ENCODE measurements at places on chromosomes 1 and 21.

GRCh38 chr1:94611681-94612475 is 70.3 kb upstream of the F3 start:
- no peak for DNase-seq

DNA sequence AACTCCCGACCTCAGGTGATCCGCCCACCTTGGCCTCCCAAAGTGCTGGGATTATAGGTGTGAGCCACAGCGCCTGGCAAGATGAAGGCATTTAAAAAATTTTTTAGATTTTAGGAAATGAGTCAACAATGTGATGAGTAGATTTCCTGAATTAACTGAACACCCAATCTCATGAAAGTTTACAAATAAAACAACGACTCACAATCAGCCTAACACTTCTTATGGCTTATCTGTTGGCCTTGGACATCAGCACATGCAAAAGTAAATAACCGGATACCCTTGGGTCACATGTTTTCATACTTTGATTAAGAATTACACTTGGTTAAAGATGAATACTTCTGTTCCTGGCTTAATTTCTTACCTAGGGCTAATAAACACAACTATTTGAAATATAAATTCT is 3.0 kb downstream of the GNG12 start:
- DNase-seq, result no peak

DNA sequence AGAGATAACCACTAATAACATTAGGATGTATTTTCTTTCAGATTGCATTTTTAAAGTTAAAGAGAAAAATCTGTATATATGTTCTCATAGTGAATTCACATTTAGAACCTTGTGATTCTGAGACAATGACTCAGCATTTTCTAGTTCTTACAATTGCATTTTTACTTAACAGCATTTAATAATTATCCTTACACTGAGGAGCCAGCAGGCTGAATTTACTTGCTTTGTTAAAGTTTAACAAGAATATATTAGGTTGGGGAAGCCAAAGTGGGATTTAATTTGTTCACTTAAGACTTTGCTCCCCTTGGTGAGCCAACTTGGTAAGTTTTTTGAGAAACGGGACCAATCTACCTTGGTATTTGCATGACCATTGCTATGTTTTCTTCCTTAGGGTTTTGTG is 4.5 kb downstream of the PATJ start:
- no peak for DNase-seq

- DNase-seq, result no peak
These were observed 181.0 kb upstream of the JUN start for GRCh38 chr1:58964880-58965279.

DNA sequence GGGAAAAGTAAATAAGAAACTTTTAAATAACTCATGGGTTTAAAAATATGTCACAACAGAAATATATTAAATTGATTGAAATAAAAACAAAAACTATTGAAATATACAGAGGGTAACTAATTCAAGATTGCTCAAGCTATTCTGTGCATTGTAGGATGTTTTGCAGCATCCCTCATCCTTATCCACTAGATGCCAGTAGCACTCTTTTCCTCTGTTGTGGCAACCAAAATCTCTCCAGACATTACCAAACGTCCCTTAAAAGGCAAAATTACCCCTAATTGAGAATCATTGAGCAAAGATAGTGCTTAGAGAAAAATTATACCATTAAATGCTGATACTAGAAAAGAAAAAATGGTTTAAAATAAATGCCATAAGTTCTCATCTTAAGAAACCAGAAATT is 682.6 kb downstream of the RWDD3 start:
- DNase-seq, result no peak

GRCh38 chr1:183840140-183840539 is 35.2 kb downstream of the RGL1 start:
- no peak for DNase-seq

DNA sequence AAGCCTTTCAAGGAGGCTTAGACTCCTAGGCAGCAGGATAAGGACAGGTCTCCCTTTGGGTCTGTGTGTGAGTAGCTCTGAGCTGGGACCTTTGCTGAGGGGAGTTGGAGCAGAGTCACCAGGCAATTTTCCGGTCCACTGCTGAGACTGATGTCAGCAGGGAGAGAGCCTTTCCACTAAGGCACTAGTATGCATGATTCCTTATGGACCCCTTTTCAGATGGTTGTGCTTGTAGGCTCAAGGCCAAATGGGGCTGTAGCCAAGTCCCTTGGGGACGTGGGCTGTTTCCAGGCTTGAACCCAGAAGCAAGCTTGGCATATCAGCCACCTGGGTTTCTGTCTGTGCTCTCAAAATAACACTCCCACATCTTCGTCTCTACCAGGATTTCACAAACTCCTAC is 73.0 kb downstream of the CCDC18 start:
- DNase-seq, result no peak

GRCh38 chr21:37551331-37551992 is 184.9 kb downstream of the DYRK1A start:
- DNase-seq, result no peak

DNA sequence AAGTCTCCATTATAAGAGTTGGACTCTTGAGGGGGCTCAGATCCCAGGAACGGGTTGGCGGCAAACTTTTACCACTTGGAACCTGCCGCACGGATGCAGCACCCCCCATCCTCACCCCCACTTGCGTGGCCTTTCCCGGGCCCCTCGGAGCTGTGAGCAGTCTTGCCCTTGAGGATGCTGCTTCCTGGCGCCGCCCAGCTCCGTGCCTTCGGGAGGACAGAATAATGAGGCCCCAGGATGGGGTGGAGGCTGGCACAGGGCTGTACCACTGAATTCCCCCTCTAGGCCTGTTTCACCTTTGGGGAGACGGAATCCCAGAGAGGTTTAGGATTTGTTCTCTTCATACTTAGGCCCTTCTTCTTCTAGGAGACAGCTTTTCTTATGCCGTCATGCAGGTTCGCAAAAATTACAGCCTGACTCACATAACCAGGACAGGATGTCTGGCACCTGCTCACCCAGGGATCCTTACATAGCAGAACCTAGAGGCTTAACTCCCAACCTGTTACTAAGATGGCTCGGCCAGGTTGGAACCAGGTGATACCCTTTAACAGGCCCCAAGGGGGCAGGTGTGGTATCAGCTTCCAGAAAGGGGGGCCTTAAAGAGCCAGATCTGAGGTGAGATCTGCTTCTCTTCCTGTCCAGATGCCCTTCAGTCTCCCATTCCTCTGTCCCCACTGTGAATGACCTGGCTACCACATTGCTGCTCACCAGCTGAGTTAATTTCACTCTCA is 1.5 kb downstream of the TRNP1 start:
- DNase-seq, result no peak

GRCh38 chr1:9910076-9910422 is at the start of gene CTNNBIP1:
CTNNBIP1 (minus strand) TSS chr1:9910269; CDS start chr1:9872064, 38,205 bp downstream.
- no peak for DNase-seq

DNA sequence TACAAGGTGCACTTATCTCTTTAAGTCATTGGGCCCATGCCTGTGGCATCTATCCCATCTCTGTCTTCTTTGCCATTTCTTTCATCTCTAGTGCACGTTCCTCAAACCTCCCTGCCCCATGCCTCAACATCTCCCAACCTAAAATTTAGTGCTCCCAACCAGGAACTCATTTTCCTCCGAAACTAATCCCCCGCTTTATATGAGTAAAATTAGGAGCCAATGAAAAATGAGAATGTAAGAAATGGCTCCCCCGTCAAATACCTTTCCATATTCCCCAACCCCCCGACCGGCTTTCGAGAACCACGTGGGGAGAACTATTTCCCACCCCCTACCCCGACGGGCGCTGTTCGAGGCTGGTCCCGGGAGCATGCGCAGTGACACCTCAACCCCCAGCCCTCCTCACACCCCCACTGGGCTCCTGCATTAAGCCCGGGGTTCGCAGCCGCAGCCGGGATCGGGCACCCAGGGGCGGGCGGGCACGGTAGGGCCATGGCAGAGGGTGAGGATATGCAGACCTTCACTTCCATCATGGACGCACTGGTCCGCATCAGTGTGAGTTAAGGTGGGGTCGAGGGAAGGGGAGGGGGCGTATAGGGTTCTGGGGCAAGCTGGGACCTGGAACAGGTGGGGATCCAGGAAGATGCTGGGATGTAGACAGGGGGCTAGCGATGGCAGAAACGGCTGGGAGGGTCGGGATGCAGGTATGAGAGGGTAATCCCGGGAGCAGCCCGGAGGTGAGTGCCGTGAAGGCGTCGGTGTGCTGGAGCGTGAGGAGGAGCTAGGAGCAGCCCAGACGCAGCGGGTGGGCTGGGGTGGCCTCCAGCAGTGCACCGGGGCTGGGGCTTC is at the start of gene TRIM46:
Gene TRIM46 (plus strand): TSS at position 372 of the 846 bp plus-strand sequence. CDS start 118 bp downstream, at position 490.
- peak; percentile 95 for DNase-seq

- DNase-seq, result no peak
These were observed 65.4 kb downstream of the RPE65 start for GRCh38 chr1:68384321-68384813.

DNA sequence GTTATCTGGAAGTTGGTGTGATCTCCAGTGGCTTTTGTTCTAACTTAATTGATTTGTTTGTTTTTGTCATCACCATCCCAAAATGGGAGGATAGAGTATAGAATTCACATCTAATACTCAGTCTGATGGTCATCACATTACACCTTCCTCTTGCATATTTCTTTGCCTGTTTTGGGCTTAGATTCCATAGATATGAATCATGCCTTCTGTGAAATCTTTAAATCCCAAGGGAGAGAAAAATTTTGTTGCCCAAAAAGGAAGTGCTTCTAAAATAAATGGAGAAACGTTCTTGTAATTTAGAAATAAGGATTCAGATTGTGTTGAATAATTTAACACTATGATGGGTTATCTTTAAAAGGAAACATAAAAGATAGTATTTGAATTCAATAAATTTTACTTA is 446.0 kb upstream of the LRRC7 start:
- DNase-seq, result no peak

- no peak for DNase-seq
These were observed 51.2 kb downstream of the TCP10L start for GRCh38 chr21:32534113-32534512.

DNA sequence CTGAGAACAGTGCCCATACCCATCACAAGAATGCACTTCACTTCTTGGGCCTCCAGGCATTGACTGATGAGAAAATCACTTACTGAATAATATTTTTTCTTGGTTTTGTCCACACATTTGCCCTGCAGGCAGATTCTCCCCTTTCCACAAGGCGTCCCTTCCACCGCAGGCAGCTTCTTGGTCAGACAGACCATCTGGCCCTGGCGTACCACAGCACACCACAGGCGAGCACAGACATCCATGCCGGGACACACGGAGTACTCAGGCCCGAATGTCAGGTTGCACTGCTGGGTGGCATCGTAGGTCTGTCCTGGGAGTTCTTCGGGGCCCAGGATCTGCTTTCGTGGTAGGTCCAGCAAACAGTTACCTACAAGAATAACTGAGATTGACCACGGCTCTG is 32.5 kb downstream of the ADAMTS5 start:
- no peak for DNase-seq

- peak; percentile 0 for DNase-seq
These were observed 33.5 kb downstream of the TRIM11 start for GRCh38 chr1:228373004-228373680.

- DNase-seq, result peak; percentile 11
These were observed 371.7 kb upstream of the BRINP3 start for GRCh38 chr1:190849346-190849745.

DNA sequence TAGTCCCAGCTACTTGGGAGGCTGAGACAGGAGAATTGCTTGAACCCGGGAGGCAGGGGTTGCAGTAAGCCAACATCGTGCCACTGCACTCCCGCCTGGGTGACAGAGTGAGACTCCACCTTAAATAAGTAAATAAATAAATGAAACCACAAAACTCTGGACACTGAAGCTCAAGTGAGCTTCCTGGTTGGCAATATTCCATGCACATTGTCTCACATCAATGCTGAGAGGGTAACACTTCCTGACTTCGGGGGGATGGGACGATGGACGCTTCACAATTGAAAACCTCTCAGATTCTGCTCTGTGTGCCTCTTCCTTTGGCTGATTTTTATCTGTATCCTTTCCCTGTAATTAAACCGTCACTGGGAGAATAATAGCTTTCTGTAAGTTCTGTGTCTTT is 70.0 kb upstream of the ZNF644 start:
- no peak for DNase-seq

GRCh38 chr1:172990598-172991215 is 60.0 kb downstream of the TNFSF18 start:
- DNase-seq, result no peak

- no peak for DNase-seq
These were observed 1.6 kb downstream of the ALX3 start for GRCh38 chr1:110068646-110069403.

DNA sequence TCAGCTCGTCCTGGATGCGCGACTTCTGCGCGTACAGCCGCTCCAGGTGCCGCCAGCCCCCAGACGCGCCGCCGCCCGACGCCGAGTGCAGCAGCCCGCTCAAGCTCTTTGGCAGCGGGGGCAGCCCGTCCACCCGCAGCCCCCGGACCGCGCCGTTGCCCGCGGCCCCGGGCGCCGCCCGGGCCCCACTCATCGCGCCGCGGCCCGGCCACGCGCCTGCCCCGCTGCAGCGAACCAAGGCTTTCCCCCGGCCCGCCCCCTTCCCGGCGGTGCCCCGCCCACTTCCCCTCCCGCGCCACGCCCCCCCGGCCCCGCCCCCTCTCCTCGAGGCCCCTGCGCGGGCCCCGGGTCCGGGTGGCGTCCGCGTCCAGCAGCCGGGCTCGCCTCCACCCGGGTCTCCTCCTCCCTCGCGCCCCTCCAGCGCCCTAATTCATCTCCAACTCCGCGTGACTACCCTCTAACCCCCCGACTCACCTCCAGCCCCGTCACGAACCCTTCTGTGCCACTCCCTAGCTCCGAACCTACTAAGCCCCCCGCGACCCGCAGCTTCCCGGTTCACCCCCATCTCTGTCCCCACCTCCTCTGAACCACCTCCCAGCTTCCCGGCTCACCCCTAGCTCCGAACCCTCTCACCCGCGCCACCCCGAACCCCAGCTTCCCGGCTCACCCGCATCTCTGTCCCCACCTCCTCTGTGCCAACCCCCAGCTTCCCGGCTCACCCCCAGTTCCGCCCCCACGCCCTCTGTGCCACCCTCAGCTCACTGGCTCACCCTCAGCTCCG is at the start of gene FAM89A:
Gene FAM89A (minus strand): TSS at position 236 of the 781 bp plus-strand sequence. CDS start 43 bp downstream, at position 193.
- peak; percentile 79 for DNase-seq

GRCh38 chr1:29579821-29580425 is 343.6 kb downstream of the PTPRU start:
- no peak for DNase-seq

GRCh38 chr1:114154146-114154962 is 685 bp upstream of the SYT6 start:
- peak; percentile 45 for DNase-seq

DNA sequence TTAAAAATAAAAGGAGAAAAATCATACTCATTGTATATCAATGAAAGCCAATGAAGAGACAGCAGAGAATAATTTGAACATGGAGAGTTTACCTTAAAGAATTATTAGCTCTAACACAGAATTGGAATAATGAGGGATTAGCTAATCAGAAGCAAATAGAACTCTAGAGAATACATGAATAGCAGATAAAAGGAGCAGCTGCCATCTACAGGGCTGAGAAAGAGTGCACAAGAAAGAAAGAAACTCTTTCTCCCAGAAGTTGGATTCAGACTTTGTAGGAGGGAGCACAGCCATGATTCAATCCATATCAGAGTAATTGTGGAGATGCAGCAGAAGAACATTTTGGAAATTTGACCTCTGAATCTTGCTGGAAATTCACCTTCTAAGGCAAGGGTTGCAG is 1171.2 kb downstream of the PLA2G4A start:
- DNase-seq, result no peak
